Esophagus squamous epithelium (tissue), 5 donors: ENCODE measurements at places on chromosomes 13 and 19.

DNA sequence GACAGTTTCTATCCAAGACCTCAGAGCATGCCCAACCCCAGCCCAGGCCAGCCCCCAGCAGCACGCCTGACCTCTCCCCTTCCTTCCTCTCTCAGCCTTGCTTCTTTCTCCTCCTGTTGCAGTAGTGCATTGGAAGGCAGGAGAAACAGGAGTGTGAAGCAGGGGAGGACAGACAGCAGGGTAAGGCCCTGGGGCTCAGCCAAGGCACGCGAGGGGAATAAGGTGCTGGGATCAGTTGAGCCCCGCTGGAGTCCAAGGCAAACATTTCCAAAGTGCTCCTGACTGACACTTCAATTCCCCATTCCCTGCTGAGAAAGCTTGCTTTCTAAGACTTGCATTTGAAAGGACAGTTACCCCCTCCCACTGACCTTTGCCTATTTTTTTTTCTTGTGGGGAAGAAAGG, 73.1 kb upstream of the OLFM4 start:
- DNase-seq = no peak

GRCh38 chr13:90696656-90697055, 650.8 kb upstream of the MIR17HG start:
- no peak for DNase-seq

- no peak for DNase-seq
These were observed 18.8 kb downstream of the MICOS13 start for GRCh38 chr19:5661483-5661882.

- no peak for DNase-seq
These were observed 14.6 kb downstream of the RCN3 start for GRCh38 chr19:49542446-49542845.

DNA sequence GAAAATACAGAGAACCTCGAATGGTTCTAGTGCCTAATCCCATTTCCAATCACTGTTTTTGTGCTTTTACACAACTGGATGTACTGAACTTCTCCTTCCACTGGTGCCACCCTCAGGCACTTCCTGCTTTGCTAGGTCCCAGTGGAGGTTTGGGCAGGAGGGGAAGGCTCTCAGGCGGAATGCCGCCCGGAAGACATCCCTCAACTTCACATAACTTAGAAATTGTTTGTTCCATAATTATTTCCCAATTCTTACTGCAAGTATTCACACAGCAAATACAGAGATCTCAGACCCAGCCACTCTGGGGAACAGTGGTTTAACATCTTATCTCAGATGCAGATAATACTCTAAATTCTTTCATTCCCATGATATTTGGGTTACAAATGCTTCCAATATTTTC, 195.7 kb upstream of the IPO5 start:
- no peak for DNase-seq

DNA sequence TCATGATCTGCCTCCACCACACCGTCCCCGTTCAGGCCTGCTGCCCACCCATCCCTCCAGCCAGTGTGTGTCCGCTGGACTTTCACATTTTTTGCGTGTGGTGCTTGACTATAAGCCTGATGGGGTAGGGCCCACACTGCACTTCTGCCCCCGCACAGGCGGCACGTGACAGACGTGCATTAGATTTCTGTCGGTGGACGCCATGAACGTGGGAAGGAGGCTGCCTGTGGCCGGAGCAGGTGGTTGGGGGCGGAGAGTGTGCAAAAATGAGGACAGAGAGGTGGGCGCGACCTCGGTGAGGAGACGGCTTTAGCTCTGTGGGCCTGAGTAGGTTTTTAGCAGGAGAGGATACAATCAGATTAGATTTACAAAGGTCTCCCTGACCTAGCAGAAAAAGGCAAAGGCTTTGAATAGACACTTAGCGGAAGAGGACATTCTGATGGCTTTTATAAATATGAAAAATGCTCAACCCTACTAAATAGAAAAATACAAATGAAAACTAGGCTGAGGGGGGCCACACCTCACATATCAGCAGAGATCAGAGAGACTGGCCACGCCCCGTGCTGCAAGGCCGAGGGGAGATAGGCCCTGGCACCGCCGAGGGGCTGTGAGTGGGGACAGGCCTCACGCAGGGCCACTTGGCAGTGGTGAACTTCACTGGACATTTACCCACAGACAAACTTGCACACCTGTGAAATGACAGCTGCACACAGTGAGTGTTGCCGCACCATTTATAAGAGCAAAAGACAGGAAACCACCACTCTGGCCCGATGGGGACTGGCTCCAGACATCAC, 25.4 kb downstream of the PAK4 start:
- DNase-seq = no peak

- peak; percentile 53 for DNase-seq
These were observed 26.1 kb downstream of the GAS6 start for GRCh38 chr13:113837560-113838355.

DNA sequence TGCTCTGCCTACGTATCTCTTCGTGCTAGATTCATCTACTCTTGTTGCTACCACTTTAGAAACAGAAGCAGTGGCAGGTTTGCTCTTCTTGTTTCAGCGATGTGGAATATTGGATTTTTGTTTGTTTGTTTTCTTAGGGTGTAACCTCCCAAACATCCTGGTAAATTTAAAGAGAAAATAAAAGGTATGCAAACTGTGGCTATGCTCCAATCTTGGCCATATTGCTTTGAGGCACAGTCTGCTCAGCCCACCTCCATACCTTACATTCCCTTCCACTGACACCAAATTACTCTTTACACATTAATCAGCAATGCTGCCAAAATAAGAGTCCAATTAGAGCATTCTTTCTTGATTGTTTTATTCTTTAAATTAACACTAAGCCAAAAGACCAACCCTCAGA, 25.2 kb upstream of the UBL3 start:
- DNase-seq = no peak

DNA sequence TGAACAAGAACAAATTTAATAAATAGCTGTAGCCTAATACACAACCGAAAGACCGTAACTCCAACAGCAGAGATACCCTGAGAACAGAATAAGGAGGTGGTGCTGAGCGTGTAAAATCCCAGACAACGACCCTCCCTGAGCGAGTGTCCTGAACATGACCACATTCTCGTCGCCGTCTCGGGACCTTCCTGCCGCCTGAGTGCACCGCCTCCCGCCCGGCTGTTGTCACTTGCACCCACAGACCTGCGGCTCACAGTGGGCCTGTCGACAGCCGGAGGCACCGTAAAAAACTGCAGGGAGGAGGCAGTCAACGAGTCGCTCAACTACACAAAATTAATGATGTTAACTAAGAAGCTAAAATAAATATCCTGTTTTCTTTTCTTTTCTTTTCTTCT, 35.8 kb upstream of the GRTP1 start:
- no peak for DNase-seq

DNA sequence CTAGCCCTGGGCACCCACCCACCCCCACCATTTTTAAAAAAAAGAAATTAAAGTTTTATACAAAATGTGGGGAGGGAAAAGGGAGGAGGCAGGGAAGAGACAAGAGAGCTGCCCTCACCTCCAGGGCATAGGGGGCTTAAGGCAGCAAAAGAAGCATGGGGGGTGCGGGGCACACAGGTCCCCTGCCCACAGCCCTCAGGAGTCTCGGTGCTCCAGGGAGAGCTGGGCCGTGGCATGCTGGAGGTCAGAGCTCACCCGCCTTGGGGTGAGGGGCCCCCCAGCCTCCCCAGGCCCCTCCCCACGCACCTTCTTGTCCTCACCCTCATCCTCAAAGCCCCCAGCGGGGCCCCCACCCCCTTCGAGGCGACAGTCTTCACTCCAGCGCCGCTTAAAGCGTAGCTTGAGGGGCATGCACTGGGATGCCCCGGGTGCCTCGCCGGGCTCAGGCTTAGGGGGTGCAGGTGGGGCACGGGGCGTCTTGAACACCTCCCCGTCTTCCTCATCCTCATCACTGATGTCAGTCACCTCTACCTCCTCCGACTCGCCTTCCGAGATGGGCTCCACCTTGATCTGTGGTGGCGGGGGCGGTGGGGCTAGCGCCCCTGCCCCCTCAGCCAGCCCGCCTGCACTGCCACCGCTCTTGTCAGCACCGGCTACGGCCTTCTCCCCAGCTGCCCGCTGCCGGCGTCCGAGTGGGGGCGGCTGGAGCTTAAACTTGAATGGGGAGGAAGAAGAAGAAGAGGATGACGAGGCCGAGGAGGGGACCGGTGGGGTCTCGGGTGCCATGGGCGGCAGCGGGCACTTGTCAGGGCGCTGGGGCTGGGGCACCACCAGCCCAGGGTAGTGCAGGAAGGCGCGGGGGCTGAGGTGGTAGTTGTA, 6.1 kb upstream of the GSK3A start:
- DNase-seq = no peak

- DNase-seq = no peak
These were observed 531.3 kb downstream of the RFC3 start for GRCh38 chr13:34349091-34349722.

GRCh38 chr19:55223291-55224037, 5.1 kb downstream of the TMEM86B start:
- DNase-seq = no peak

DNA sequence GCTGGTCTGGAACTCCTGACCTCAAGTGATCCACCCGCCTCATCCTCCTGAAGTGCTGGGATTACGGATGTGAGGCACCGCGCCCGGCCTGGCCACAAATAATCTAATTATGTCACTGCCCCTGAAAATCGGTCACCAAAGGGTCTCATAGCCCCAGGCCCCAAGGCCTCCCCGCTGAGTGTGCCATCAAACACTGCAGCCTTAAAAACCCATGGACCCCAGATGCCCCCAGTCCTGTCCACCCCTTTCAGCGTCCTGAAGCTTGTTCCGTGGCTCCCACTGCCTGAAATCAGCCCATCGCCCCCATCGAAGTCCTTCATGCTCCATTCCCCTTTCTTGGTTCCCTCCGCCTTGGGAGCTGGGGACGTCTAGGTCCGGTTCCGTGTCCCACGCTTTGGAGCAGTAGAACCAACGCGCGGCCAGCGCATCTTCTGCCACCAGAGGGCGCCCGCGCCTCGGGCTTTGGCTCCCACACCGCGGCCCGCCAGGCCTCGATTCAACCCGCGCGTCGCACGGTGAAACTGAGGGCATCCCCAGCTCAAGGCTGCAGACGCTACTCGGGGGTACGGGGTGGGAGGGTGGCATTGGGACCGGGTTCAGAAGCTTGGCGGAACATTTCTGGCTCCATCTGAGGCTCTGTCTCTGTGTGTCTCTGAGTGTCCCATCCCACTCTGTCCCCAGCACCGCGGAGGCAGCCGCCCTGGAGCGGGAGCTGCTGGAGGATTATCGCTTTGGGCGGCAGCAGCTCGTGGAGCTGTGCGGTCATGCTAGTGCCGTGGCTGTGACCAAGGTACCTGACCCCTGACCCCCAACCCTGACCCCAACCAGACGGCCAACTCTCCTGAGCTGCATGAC, 3.5 kb downstream of the YJEFN3 start:
- DNase-seq = no peak

GRCh38 chr13:49536144-49536873, 40.6 kb downstream of the PHF11 start:
- DNase-seq = no peak

DNA sequence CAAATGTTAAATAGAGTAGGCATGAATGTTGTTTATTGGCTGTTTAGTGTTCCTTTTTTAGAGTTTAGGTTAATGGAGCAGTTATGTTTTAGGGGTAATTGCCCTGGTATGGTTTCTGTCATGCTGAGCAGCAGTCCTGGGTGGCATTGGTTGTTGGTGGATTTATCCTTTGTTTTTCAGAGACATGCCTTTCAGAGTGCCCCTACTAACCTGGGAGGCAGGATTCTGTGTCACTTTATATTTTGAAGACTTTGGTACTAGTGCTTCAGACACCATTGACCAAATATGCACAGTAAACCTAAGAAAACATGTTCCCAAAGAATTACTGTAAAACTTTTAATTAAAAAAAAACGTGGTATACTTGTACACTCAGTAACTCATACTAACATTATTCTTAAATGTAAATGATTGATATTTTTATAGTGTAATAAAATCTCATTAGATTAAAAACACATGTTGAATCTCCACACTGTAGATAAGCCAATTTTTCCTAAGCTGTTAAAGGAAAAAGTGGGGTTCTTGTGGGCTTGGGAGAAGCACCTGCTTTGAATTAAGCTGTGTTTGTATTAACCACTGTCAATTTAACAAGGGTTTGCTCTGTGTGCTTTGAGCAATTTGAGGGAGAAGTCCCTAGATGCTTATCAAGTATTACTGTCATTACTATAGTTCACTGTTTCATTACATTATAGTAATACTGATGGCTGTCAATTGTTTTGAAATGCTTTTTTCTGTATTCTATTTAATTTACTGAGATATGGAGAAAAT, 133.2 kb downstream of the LMO7 start:
- no peak for DNase-seq
